T-helper 17 cell (primary cell): ENCODE measurements at places on chromosomes 2 and 18.

DNA sequence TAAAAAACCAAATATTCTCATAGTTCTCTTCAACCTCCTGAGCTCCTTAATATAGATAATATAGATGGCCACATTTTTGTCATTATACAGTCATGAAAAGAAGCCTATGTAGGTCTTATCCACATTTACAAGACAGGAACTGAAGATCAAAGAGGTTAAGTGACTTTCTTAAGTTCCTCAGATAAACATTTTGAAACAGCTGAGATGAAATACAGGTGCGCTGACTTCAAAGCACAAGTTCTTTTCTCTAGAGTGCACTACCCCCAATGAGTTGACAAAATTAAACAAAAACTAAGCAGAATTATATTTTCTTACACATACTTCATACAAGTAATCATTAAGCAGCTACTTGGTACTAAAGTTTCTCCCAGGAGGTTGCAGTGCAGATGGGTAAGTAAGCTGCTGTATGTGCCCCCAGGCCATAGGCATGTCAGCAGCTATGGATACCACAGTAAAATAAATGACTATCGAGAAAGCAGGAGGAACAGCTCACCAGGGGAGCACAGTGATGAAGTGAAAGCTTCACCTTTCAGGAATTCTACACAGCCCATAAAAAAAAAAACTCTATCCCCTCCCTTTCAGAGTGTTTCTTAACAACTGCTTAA is 199.8 kb downstream of the DPP10 start:
- no peak overlapping the region for H3K4me3 ChIP-seq
- H3K27ac ChIP-seq = no peak overlapping the region
- no peak for DNase-seq
- H3K36me3 ChIP-seq = no peaks in the 10 kb centered on the region
- no peaks in the 10 kb centered on the region for H3K27me3 ChIP-seq
- no peaks in the 10 kb centered on the region for H3K4me1 ChIP-seq

GRCh38 chr2:113053666-113054065 is 999 bp upstream of the IL36B start:
- no peak overlapping the region for H3K4me3 ChIP-seq
- no peaks in the 10 kb centered on the region for H3K4me1 ChIP-seq
- no peak for DNase-seq
- peaks cover 2% of the 10 kb centered on the region for H3K36me3 ChIP-seq
- no peak overlapping the region for H3K27ac ChIP-seq

GRCh38 chr18:78144669-78145068 is 834.9 kb upstream of the SALL3 start:
- H3K27ac ChIP-seq = no peak overlapping the region
- no peak for DNase-seq
- H3K4me3 ChIP-seq = no peak overlapping the region
- peaks cover 6% of the 10 kb centered on the region for H3K27me3 ChIP-seq

GRCh38 chr2:150876251-150876950 is 385.3 kb downstream of the RBM43 start:
- no peak overlapping the region for H3K4me3 ChIP-seq
- DNase-seq = no peak
- no peaks in the 10 kb centered on the region for H3K36me3 ChIP-seq
- H3K27me3 ChIP-seq = peaks cover 4% of the 10 kb centered on the region
- no peak overlapping the region for H3K27ac ChIP-seq

DNA sequence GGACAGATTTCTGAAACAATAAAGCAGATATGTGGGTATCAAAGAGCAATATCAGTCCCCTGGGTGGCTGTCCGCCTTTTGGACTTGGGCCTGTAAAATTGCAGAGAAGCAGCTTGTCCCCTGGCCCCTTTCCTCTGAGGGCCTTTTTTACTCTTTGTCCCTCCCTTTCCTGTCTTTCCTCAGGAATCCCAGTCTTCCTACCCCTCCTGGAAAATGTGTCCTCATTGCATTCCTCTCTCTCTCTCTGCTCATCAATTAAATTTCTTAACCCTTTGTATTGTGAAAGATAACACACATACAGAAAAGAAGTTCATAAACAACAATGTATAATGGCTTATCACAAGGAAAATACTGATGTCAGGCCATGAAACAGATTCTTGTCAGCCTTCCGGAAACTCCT is 3.0 kb upstream of the GRB14 start:
- H3K4me3 ChIP-seq = no peak overlapping the region
- no peak for DNase-seq
- H3K4me1 ChIP-seq = peaks cover 3% of the 10 kb centered on the region
- no peaks in the 10 kb centered on the region for H3K36me3 ChIP-seq
- peaks cover 14% of the 10 kb centered on the region for H3K27me3 ChIP-seq

DNA sequence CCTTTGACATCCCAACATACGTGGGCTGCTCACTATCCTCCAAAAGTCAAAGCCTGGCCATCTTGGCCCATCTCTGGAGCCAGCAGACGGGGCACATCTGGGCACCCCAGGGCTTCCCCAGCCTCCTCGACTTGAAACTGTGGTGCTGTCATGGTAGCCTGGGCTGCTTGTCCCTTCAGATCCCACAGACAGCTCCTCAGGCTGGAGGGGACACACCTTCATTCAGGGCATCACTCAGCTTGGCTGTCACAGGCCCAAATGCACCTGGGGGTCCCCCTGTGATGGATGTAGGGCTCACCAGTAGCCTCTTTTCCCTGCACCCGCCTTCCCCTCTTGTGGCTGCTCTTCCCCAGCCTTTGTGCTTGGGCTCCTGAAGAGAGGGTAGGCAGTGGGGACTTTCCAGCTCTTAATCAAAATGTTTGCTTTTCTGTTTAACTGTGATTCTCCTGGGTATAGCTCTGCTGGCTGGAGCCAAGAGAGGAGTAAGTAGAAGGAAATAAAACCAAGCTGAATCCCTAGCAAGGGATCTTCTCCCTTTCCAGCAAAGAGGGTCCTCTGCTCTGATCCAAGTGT is 92.3 kb downstream of the GYPC start:
- H3K4me1 ChIP-seq = peaks cover 12% of the 10 kb centered on the region
- H3K36me3 ChIP-seq = no peaks in the 10 kb centered on the region
- no peak overlapping the region for H3K27ac ChIP-seq
- no peak for DNase-seq
- H3K4me3 ChIP-seq = no peak overlapping the region
